ENCODE measurements at places on chromosomes 13 and 19. TPM values are rescaled to one million over a fixed set of nuclear protein-coding genes. Genes with fewer than 3 reads are reported as not detected.

- DNase-seq: no peak
These were observed 16.4 kb downstream of the POLRMT start for GRCh38 chr19:616747-617526.

DNA sequence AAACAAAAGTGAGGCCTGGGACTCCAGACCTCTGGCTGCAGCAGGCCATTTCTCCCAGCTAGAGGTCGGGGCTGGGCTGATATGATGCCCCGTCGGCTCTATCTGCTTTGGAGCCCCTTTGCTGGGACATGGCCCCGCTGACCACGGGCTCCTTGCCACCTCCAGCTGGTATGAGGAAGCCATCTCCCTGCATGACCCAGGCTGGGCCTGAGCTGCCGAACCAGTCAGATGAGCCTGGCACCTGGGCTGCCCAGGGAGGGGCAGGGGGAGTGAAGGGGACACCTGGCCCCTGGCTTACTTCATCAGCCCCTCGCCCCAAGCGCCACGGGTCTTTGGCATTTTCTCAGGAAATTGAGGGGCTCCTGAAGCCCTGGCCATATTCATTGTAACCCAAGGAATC lies 7.8 kb downstream of the ZSWIM4 start:
- DNase-seq: no peak

DNA sequence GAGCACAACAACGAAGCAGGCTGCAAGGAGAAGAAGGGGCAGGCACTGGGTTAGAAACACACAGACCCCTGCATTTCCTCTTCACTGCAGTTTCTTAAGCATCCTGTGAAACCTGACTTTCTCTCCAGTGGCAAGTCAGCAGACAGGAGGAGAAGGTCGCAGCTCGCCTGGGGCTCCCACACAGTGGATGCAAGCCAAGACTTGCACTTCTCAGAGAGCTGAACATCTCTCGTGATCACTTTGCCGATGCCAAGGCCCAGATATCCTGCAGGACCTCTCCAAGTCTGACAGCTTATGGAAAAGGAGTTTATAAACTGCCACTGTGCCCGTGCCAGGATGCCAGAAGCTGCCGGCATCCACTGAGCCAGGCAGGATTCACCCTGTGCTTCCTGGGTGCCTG lies 18.4 kb downstream of the TMEM272 start:
- DNase-seq: no peak

DNA sequence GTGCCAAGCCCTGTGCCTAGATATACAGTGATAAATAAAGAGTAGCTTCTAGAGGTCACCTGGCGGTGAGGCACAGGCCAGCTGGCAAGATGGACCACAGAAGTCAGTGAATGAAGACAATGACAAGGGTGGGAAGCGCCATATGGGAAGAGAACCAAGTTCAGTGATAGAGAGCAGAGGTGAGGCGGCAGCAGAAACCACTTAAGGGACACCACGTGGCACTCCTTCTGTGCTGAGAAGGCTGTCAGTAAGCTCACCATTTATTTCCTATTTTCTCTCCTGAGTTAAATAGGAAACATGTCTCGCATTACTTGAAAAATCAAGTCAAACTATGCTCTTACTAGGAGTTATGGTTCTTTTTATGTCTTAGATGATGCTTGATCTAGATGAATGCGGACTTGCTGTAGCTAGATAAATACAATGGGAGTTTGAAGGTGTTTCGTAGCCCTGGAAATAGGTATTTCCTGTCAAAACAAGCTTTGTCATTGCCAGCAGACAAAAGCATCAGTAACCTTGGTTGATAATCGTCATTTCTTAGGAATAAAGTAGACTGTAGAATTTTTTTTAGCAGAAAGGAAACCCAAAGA lies 17.8 kb downstream of the ALOX5AP start:
- DNase-seq: no peak

- no peak for DNase-seq
These were observed 20.2 kb downstream of the MED26 start for GRCh38 chr19:16607819-16608218.

GRCh38 chr13:73365252-73365651 lies 306.4 kb downstream of the KLF5 start:
- no peak for DNase-seq

DNA sequence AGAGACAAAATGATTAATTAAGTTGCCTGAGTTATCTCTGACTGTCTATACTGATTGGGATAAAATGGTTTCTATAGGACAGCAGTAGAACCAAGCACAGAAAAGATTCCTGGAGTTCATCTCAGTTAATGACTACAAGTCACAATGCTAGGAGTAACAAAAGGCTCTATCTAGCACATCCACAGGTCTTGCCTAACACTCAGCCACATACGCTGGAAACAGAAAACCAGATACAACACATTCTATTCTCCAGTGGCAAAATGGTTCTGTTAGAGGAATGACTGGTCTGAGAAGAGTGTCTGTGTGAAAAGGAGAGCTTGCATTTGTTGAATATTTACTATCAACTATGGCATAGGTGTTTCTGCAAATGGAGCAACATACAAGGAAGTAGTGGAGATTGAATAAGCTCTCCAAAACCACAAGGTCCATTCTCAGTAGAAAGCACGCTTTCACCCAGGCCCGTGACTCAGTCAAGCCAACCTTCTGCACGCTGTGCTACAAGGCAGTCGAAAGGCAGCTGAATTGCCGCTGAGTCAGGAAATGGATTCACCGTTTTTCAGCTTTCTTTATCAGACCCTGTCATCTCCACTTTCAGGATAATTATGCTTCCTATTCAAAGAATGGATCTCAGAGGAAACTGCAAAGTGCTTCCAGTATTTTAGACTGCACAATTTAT lies 761.5 kb downstream of the EFNB2 start:
- DNase-seq: no peak

GRCh38 chr13:111664696-111665095 lies 344.3 kb downstream of the TEX29 start:
- DNase-seq: no peak

DNA sequence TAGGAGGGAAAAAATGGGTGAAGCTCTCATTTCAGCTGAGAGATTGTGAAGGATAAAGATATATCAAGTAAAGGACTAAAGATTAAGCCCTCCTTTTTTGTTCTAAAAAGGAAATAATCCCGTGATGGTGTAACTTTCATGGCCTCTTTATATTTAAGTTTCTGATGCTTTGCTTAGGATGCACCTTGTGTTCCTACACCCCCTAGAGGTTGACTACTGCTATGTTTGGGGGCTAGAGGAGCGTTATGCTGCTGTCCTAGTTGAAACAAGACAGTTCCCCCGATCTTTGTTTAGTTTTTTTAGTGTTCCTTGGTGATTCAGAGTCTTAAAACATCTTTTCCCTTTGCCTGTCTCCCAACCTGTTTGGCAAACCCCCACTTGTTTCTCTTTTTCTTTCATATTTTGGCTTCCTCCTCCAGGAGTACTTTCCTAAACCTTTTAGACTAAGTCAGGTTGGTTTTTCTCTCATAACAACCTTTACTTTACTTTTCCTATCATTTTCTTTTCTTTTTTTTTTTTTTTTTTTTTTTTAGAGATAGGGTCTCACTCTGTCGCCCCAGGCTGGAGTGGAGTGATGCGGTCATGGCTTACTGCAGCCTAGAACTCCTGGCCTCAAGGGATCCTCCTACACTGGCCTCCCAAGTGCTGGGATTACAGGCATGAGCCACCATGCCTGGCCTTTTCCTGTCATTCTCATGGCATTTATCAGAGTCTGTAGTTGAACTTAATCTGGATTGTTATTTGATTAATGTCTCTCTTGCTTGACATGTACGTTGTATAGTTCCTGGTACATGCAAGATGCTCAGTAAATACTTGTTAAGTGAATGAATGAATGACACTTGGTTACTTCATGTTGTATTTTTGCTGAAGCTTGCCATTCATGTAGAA lies 2.8 kb downstream of the UBA2 start:
- DNase-seq: peak; percentile 69

- no peak for DNase-seq
These were observed 5.3 kb downstream of the FKBP8 start for GRCh38 chr19:18538115-18538514.

GRCh38 chr13:37294472-37294871 lies 189.0 kb upstream of the CSNK1A1L start:
- DNase-seq: no peak

DNA sequence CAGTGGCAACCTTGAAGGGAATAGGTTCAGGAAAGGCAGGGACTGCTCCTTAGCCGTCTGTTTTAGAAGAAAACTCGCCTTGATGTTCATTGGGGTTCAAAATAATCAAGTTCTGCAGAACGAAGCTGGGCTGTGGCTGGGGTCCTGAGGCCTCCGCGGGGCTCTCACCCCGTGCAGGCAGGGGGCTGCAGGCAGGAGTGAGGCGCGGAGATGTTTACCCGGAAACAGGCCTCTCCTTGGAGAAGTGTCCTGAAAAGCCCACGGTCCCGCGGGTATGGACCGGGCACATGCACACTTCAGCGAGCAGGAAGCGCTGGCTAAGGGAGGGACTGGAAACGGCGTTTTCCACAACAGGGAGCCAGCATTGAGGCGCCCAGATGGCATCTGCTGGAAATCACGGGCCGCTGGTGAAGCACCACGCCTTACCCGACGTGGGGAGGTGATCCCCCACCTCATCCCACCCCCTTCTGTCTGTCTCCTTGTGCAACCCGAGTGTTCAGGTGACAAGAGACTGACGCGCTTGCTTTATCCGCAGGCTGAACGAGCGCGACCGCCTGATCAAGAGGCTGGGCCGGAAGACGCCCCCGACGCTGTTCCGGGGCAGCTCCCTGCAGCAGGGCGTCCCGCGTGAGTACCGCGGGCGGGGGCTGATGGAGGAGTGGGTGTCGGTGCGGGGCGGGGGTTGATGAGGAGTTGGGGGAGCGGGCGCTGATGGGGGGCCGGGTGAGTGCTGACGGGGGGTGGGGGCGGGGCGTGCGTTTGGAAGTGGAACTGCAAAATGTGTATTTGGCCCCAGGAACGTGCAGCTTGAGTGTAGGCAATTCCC lies 39.6 kb downstream of the SHISA2 start:
- peak; percentile 52 for DNase-seq

DNA sequence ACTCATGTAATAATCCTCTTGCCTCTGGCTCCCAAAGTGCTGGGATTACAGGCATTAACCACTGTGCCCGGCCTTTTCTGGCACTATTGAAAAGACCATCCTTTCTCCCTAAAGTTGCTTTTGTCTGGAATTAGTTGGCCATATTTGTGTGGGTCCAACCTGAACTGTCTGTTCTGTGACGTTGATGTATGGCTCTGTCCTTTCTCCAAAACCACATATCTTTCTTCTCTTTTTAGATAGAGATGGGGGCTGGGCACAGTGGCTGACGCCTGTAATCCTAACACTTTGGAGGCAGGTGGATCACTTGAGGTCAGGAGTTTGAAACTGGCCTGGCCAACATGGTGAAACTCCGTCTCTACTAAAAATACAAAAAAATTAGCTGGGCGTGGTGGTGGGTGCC lies 17.9 kb downstream of the DNM2 start:
- no peak for DNase-seq

GRCh38 chr13:20303636-20304035 lies 71.5 kb upstream of the GJB6 start:
- no peak for DNase-seq

- no peak for DNase-seq
These were observed 10.7 kb upstream of the FLT1 start for GRCh38 chr13:28505543-28506135.

GRCh38 chr19:36198119-36198518 lies 16.3 kb downstream of the ZNF565 start:
- no peak for DNase-seq

- no peak for DNase-seq
These were observed 26.1 kb downstream of the GAS6 start for GRCh38 chr13:113837560-113838355.

DNA sequence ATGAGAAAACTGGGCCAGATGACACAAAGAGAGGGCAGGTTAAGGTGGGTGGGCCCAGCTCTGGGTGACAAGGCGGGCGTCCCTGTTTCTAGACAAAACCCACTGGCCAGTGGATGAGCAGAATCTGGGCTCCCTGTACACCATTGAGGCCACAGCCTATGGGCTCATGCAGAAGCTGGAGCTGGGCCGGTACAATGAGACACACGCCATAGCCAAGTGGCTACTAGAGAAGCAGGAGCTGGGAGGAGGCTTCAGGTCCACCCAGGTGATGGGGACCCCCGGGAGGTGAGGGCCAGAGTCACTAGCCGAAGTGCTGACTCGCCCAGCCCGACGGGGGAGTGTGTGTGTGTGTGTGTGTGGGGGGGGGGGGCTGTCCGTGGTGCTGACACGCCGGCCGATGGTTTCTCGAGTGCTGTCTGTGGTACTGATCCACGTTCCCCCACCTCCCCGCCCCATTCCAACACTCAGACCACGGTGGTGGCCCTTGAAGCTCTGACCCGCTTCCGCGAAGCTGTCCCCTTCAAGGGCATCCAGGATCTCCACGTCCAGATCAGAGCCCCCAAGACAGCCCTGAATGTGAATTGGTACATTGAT lies 24.3 kb upstream of the SHFL start:
- no peak for DNase-seq

- no peak for DNase-seq
These were observed 126.6 kb downstream of the AKAP11 start for GRCh38 chr13:42398533-42398932.

DNA sequence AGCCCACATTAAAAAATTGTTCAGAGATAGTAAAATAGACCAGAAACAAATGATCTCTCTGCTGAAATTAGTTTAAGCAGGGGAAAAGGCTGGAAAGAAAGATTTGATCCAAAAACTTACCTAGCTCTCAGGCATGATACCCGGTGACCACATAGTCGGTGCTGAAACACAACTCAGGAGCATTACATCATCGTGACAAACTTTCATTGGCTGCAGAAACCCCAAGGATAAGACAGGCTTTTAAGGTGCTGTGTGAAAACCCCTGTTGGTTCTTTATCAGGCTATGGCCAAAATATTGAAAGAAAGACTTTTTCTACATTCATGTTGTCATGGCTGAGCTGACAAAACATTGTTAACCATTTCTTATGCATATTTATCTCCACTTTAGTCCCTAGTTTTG lies 171.7 kb upstream of the KLF12 start:
- DNase-seq: no peak

GRCh38 chr19:6539514-6539913 lies 8.7 kb downstream of the TNFSF9 start:
- DNase-seq: no peak

- peak; percentile 61 for DNase-seq
These were observed 212.2 kb upstream of the HTR2A start for GRCh38 chr13:47109028-47109427.

The GSX1 gene
- not detected for total RNA-seq

The CEACAM3 gene
- not detected for total RNA-seq

The AMER2 gene
- not detected for total RNA-seq

The PEAK3 gene
- total RNA-seq: 0.17 TPM

The TMEM221 gene
- not detected for total RNA-seq

The PRRG2 gene
- total RNA-seq: 1.1 TPM

The LTBP4 gene
- 75.7 TPM for total RNA-seq

The ZNF177 gene
- 0.75 TPM for total RNA-seq

The ZNF555 gene
- total RNA-seq: 2.2 TPM

The ATP4B gene
- not detected for total RNA-seq

The REX1BD gene
- total RNA-seq: 85.2 TPM

The ZIC2 gene
- total RNA-seq: not detected

The MAP2K7 gene
- 45.6 TPM for total RNA-seq

The DYRK1B gene
- 11.5 TPM for total RNA-seq

The FBN3 gene
- total RNA-seq: not detected

The RNF17 gene
- total RNA-seq: 0.29 TPM

The TEX29 gene
- total RNA-seq: 0.83 TPM

The RNF225 gene
- total RNA-seq: 0.35 TPM

The SERPINE3 gene
- not detected for total RNA-seq

The PROZ gene
- 0.19 TPM for total RNA-seq

The NLRP12 gene
- total RNA-seq: not detected
